BJ (cell line): ENCODE measurements at places on chromosomes 13 and 19. TPM values are rescaled to one million over a fixed set of nuclear protein-coding genes. Genes with fewer than 3 reads are reported as not detected.

PCDH8 gene
- 0.83 and 1.8 TPM in 2 replicates for polyA plus RNA-seq

ERICH4 gene
- not detected in 2 replicates for polyA plus RNA-seq

FPR1 gene
- not detected in 2 replicates for polyA plus RNA-seq

GRCh38 chr19:988510-988909 lies 4.4 kb downstream of the WDR18 start:
- no peak for DNase-seq

DNA sequence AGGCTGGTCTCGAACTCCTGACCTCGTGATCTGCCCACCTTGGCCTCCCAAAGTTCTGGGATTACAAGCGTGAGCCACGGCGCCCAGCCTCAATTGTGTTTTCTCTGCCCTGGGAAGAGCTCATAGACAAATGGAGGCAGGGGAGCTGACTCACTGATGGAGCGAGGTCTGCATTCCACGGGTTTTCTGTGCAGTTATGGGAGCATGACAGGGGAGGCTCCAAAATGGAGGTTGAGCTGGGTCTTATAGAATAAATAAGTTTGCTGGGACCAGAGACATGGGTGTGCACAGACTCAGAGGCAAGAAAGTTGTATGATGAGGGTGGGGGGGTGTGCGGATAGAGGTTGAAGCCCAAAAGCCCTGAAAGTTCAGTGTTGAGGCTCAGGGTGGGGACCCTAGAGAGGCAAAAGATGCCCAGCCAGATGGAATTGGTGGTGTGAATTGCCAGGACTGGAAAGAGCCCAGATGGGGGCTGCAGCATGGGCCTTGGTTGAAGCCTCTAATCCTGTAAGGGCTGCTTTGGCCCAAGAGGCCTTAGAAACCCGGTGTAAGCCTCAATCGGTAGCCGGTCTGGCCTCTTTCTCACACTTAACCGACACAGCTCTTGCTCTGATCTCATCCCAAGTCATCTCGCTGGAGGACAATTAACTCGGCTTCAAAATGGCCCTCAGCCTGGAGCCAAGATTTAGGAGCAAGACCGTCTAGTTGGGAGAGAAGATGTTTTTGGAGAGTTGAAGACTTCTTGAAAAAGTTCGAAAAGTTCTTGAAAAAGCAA lies 1.9 kb downstream of the TPM4 start:
- no peak for DNase-seq

GRCh38 chr13:31805841-31806240 lies 66.5 kb downstream of the RXFP2 start:
- no peak for DNase-seq

DNA sequence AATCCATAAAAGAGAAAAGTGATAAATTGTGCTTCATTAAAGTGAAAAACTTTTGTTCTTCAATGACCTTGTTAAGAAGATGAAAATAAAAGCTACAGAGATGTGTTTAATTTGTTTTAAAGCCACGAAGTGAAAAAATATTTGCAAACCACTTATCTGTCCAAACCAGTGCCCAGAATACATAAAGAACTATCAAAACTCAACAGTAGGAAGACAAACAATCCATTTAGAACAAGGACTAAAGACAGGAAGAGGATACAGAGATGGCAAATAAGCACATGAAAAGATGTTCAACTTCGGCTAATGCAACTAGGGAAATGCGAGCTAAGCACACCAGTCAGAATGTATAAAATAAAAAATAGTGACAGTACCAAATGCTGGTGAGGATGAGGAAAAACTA lies 15.0 kb downstream of the GJB6 start:
- DNase-seq = no peak

GRCh38 chr13:27971776-27972477 lies 2.8 kb upstream of the CDX2 start:
- no peak for DNase-seq

DNA sequence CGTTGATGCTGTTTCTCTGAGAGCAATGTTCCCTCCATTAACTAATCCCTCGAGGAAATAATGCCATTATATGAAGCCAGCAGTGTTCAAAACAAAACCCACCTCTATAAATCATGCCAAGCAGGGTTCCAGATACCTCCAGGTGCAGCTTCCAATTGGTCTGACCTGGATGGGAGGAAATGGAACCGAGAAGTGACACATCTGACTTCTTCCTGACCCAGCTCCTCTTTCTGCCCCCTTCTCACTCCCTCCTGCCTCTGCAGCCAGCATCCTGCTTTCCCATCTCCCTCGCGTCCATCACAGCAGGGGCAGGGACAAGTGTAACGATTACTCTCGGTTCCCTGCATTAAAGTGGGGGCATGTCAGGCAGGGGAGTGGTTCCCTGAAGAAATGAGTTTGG lies 37.5 kb downstream of the HSPH1 start:
- no peak for DNase-seq

DNA sequence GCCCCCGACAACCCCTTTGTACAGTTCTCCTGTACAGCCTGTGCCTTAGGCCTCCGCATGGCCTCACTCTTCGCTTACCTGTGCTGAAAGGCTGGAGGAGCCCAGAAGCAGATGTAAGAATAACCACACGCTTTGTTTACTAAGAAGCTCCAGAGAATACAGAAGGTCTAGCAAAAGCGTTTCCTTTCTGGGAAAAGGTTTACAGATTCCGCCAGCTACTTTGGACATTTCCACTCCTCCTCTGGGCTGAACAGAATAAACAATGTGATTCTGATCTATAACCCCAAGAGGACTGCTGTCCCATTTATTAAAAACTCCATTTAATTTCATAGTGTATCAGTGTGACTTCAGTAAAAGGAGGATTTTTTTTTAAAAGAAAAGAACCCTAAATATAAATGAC lies 339.2 kb downstream of the DNAJC15 start:
- DNase-seq = no peak
